ENCODE measurements at places on chromosomes 3 and 15.
A peak's percentile ranks its signal among the peaks of the same experiment; 100 is the strongest.

DNA sequence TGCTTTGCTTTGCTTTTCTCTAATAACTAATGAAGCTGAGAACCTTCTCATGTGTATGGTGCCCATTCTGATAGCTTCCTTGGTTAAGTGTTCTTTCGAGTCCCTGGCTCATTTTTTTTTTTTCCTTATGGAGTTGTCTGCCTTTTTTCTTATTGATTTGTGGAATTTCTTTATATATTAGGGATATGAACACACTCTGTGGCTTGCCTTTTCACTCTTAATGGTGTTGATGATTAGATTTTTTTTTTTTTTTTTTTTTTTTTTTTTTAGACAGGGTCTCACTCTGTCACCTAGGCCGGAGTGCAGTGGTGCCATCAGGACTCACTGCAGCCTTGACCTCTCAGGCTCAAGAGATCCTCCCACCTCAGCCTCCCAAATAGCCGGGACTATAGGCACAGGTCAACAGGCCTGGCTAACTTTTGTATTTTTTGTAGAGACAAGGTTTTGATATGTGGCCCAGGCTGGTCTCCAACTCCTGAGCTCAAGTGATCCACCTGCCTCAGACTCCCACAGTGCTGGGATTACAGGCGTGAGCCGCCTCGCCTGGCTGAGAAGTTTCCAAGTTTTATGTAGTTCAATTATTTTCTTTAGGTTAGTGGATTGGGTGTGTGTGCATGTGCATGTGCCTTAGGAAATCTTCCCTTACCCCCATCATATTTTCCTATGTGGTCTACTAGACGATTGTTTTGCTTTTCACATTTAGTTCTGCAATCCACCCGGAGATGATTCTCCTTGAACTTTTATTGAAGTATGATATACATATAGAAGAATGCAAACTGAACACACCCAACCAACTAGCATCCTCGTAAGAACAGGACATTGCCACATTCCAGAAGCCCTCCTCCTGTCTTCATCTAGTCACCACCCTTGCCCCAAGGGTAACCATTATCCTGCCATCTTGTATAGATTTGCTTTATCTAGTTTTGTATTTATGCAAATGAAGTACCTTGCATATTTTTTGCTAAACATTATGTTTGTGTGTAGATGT, 1.7 kb upstream of the SNRPA1 start:
- DNase-seq: no peak

DNA sequence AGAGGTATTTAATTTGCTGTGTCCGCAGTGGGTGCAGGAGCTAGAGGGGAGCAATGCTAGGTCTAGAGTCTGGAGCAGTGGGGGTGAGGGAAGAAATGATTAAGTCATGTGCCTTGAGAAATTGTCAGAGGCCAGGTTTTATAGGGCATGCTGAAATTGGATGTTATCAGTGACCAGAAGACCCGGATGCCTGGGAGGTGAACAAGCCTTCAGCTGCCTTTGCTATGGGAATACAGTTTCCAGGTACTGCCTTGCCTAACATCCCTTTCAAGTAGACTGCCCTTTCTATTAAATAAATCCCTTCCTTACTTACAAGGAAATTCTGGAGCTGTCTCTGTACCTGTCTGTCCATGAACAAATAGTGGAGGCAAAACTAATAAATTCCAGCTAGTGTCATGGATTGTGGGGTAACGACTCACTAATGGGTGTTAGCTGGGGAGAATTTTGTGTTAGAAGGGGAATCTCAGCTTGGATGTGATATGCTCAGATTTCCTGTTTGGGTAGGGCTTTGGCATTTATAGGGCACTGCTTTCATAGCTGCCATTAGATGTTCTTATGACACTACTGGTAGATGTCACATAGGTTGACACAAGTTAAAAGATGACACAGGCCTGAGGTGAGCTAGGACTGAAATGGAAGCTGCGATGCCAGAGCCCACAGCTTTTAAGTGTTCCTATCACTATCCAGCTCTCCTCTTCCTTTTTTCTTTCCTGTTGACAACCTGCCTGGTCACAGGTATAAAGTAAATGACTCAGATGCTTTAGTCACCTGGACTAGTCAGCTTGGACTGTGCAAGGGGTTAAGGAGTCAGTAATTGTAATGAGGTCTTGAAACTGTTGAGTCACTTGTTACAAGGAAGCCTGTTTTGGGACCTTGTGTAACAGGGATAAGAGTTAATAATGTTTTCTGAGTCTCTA, 21.3 kb downstream of the CHD2 start:
- DNase-seq: no peak

DNA sequence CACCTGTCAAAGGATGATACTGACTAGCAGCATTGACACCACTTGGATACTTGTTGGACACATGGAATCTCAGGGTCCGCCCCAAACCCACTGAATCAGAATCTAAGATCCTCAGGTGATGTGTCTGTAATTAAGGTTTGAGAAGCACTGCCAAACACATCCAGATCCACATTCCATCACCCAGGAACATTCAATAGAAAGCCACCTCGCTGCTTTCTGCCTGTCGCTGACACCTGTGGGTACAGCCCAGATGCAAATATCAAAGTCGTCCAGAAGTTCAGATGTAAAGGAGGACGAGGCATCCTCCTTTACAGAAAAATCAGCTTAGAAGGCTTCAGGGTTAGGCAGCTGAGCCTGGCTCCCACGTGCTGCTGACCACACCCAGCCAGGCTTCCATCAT, 5.2 kb upstream of the RPS17 start:
- no peak for DNase-seq

GRCh38 chr15:33844186-33844585, 124.1 kb upstream of the CHRM5 start:
- peak; percentile 32 for DNase-seq

DNA sequence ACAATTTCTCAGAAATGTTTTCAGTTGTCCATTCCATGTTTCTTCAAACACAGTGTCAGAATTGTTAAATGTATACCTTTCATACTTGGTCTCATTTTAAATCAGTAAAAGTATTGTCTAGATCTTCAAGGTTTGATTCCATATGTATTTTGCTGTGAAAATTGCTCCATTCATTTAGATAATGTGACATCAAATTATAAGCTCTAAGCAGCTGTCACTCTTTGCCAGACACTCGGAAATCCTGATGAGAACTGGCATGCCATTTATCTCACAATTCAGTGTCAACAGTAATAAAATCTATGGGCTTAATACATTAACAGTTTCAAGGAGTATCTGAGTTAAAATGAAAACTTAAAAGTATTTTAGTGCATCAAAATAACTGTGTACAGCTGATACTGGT, 1025.3 kb upstream of the EPHA6 start:
- no peak for DNase-seq

- no peak for DNase-seq
These were observed 2.1 kb downstream of the RNF168 start for GRCh38 chr3:196501316-196502044.

DNA sequence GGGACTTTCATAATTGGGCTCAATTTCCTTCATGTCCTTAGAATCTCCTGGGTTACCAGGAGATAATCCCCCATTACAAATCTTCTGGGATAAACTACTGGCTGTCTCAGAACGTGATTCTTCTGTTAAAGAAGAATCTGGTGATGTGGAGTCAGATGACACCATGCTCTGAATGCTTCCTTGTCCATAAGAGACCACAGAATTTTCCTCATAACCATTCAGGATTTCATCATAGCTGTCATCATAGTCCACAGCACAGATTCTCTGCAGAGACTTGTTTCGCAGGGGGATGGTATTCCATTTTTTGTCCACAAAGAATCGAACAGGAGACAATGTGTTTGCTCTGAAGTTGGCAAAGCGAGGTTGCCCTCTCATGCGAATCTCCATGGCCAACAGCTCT, 109.8 kb upstream of the TSPAN3 start:
- DNase-seq: no peak

- DNase-seq: no peak
These were observed 25.6 kb downstream of the CPNE4 start for GRCh38 chr3:132009241-132009640.

- no peak for DNase-seq
These were observed 13.9 kb downstream of the ITGB5 start for GRCh38 chr3:124873226-124873625.

Measured in iPS-NIHi11 (cell line).